ENCODE measurements at places on chromosomes 12 and 14.
A peak's percentile ranks its signal among the peaks of the same experiment; 100 is the strongest.

DNA sequence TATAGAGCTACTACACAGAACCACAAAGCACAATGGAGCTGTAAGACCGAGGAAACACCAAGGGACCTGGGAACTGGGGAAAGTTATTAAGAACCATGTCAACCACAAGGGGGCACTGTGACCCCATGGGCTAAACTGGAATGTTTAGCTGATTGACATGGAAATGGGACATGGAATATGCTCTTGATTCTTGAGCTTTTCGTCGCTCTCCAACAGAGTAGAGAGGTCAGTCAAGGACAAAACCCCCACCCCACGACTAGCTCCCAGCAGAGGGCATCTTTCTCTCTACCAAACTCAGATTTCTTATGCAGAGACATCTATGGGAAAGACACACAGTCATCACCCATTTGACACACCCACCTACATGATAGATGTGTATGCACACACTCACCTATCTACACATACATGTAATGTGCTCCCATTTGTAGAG lies 10.1 kb downstream of the NDRG2 start:
- DNase-seq: peak; percentile 39

- no peak for DNase-seq
Measured at GRCh38 chr12:122094735-122095631, 16.4 kb downstream of the MLXIP start.

DNA sequence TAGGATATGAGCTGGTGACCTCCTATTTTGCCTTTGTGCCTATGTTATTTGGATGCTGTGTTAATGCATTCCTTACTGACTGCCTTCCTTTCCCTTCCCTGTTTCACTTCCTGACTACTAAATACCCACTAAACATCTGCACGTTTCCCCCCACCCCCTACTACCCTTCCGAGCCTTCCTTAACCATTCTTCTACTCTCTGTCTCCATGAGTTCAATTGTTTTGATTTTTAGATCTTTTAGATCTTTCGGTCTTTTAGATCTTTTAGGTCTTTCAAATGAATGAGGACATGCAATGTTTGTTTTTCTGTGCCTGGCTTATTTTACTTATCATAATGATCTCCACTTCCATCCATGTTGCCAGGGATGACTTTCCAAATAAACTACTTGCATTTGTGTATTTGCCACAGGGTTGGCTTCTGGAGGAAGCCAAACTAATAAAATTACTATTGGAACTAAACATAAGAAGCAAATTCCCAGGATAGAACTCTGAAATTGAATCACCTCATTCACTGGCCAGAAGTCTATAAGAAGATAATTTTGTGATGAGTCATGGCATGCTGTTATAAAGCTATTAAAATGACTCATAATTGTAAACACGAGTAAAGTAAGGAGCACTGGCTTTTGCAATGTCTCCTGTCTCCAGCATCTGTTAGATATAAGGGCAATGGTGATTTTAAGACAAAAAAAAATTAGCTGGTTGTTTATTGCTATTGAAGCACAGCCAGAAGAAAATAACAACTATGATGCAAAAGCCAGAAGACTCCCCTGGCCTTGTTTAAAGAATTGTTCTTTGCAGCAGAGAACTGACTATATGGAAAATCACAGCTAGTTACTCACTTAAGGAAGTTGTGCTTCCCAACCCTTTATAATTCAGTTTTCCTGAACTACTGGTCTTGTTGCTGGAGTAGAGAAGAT lies 586.3 kb downstream of the LRFN5 start:
- DNase-seq: peak; percentile 65

GRCh38 chr12:50672158-50672557 lies 91.7 kb upstream of the ATF1 start:
- no peak for DNase-seq

- no peak for DNase-seq
Measured at GRCh38 chr12:99767809-99768208, 120.3 kb downstream of the GARIN6 start.

GRCh38 chr12:109130297-109131153 lies 14.1 kb downstream of the ACACB start:
- DNase-seq: no peak

- DNase-seq: no peak
Measured at GRCh38 chr12:64532734-64533351, 77.5 kb upstream of the RASSF3 start.
